ENCODE measurements at places on chromosomes 3 and 15.

GRCh38 chr3:125647318-125648014 lies 52.2 kb upstream of the OSBPL11 start:
- no peak for DNase-seq

DNA sequence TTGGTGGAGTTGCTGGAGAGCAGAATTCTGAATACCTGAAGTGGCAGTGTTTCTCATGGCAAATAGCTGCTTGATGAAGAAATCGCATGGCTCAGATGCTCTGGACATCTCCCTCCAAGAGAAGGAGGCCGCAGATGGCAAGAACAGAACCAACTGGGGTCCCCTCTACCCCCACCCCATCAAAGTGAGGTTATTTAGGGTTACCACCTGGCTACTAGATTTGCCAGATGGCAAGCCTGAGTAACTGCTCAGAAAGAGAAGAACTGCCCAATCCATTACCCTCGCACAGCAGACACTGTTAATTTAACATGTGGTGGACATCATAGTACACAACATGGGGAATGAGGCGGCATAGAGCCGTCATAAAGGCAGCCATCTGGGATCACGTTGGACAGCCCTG lies 30.5 kb upstream of the LIPC start:
- DNase-seq = no peak

GRCh38 chr3:37701734-37702433 lies 159.8 kb upstream of the CTDSPL start:
- no peak for DNase-seq

DNA sequence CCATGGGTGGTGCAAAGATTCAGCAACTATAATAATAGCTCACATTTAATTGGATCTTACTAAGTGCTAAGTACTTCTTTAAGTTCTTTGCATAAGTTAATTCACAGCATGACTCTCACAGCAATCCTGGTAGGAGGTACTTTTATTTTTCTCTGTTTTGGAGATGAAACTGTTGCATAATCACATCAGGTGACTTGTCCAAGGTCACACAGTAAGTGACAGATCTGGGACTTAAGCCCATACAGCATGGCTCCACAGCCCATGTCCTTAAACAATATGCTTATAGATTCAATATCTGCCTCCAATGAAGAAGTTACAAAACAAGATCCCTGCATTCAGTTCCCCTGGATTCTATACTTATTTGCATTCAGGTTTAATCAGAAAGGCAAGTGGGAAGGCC lies 171.8 kb downstream of the CNTN3 start:
- no peak for DNase-seq

GRCh38 chr3:195265363-195265976 lies 5.5 kb downstream of the XXYLT1 start:
- no peak for DNase-seq

DNA sequence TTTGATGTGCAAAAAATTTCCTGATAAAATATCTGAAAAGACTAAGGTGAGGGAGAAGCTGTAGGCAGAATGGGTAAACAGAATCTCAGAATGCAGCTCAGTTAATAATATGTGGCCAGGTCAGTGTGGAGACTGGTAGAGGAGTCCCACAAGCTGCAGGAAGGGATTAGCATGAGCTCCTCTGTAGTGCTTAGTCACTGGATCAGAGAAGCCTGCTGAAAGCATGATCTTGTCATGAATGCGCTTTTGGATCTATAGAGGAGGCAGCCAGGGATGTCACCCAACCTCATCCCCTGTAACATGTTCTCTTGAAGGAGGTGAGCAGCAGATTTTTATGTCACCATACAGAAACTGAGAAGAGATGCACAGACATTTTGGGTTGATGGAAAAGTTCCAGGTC lies 1035.3 kb upstream of the GBE1 start:
- no peak for DNase-seq

GRCh38 chr3:98890181-98890835 lies 11.2 kb downstream of the DCBLD2 start:
- DNase-seq = no peak
